ENCODE measurements at places on chromosomes 4 and X.

- H3K27ac ChIP-seq: peak overlapping the region; percentile 92
- no peaks in the 10 kb centered on the region for H3K27me3 ChIP-seq
- H3K4me1 ChIP-seq: peaks cover 21% of the 10 kb centered on the region
- peak; percentile 69 for DNase-seq
These were observed 16.0 kb downstream of the UTP3 start for GRCh38 chr4:70704215-70704930.

GRCh38 chr4:47672696-47673095, 165.2 kb downstream of the CORIN start:
- no peak for DNase-seq
- H3K27me3 ChIP-seq: peaks cover 1% of the 10 kb centered on the region
- no peak overlapping the region for H3K27ac ChIP-seq
- H3K36me3 ChIP-seq: no peaks in the 10 kb centered on the region

GRCh38 chr4:76680952-76681351, 217.0 kb downstream of the SOWAHB start:
- H3K4me1 ChIP-seq: no peaks in the 10 kb centered on the region
- no peak for DNase-seq
- H3K4me3 ChIP-seq: no peak overlapping the region
- no peak overlapping the region for H3K27ac ChIP-seq
- peaks cover 27% of the 10 kb centered on the region for H3K27me3 ChIP-seq

- H3K27ac ChIP-seq: no peak overlapping the region
- no peak for DNase-seq
- no peaks in the 10 kb centered on the region for H3K36me3 ChIP-seq
- H3K4me1 ChIP-seq: no peaks in the 10 kb centered on the region
These were observed 158.3 kb upstream of the TAPT1 start for GRCh38 chr4:16384576-16384975.

GRCh38 chr4:14178421-14178820, 550.9 kb upstream of the BOD1L1 start:
- peak; percentile 3 for DNase-seq
- H3K4me1 ChIP-seq: peaks cover 22% of the 10 kb centered on the region
- no peaks in the 10 kb centered on the region for H3K27me3 ChIP-seq
- H3K36me3 ChIP-seq: no peaks in the 10 kb centered on the region
- no peak overlapping the region for H3K4me3 ChIP-seq

DNA sequence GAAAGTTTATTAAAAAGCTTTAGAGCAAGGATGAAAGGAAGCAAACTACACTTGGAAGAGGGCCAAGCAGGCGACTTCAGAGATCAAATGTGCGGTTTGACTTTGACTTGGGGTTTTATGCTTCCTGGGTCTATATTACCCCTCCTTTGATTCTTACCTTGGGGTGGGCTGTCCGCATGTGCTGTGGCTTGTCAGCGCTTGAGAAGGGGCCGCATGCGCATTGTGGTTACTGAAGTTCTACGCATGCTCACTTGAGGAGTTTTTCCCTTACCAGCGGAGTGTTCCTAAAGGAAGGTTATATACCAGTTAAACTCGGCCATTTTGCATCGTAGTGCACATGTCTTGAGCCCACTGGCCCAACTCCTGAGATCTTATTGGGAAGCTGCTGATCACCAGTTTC, 9.9 kb downstream of the ZNF157 start:
- peak overlapping the region; percentile 82 for H3K27ac ChIP-seq
- peak; percentile 78 for DNase-seq
- H3K27me3 ChIP-seq: no peaks in the 10 kb centered on the region

GRCh38 chr4:67714248-67714583, 13.3 kb upstream of the UBA6 start:
- peak; percentile 82 for DNase-seq
- H3K4me1 ChIP-seq: peaks cover 35% of the 10 kb centered on the region
- H3K27me3 ChIP-seq: no peaks in the 10 kb centered on the region
- H3K36me3 ChIP-seq: peaks cover 26% of the 10 kb centered on the region
- H3K4me3 ChIP-seq: peak overlapping the region; percentile 46

- DNase-seq: no peak
- no peak overlapping the region for H3K4me3 ChIP-seq
- H3K27me3 ChIP-seq: no peaks in the 10 kb centered on the region
- no peaks in the 10 kb centered on the region for H3K4me1 ChIP-seq
- H3K36me3 ChIP-seq: no peaks in the 10 kb centered on the region
These were observed 16.4 kb downstream of the FAT4 start for GRCh38 chr4:125331116-125331515.

DNA sequence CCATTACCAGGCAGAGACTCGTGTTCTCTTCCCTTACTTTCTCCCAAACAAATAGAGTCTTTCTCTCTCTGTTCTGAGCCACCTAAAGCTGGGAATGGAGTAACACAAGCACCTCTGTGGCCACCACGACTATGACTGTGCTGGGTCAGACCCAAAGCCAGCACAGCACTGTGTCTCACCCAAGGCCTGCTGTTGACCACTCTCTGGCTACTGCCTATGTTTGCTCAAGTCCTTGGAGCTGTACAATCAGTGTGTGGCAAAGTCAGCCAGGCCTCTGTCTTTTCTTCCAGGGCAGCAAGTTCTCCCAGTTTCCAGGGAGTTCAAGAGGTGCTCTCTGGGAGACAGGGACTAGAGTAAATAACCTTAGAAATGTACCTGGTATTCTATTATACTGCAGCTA, 239.4 kb downstream of the FAM47A start:
- H3K36me3 ChIP-seq: no peaks in the 10 kb centered on the region
- H3K4me1 ChIP-seq: no peaks in the 10 kb centered on the region
- no peaks in the 10 kb centered on the region for H3K27me3 ChIP-seq
- H3K4me3 ChIP-seq: no peak overlapping the region

- DNase-seq: no peak
- H3K36me3 ChIP-seq: no peaks in the 10 kb centered on the region
- H3K4me3 ChIP-seq: no peak overlapping the region
- no peaks in the 10 kb centered on the region for H3K27me3 ChIP-seq
These were observed 27.3 kb downstream of the CXorf58 start for GRCh38 chrX:23935106-23935505.

DNA sequence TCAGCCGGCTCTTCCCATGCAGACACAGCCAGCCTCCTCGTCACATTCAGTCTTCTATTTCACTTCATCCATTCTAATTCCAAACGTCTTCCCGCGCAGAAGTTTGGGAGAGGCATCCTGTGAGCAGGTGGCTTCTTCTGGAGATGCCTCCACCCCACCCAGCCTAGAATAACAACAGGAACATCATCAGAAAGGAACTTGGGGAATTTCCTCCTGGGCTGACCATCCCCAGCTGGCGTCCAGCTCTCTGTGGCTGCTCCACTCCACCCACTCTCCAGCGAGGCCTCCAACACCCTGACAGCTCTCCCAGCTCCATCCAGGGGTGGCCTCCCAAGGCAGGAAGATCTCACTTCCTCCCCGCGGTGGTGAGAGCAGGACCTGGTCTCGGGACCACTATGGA, 5.5 kb upstream of the C4orf50 start:
- DNase-seq: no peak
- H3K4me1 ChIP-seq: no peaks in the 10 kb centered on the region
- H3K27me3 ChIP-seq: peaks cover 6% of the 10 kb centered on the region
- no peak overlapping the region for H3K4me3 ChIP-seq
- no peak overlapping the region for H3K27ac ChIP-seq

GRCh38 chrX:127708155-127708554, 344.0 kb downstream of the ACTRT1 start:
- DNase-seq: no peak
- no peaks in the 10 kb centered on the region for H3K36me3 ChIP-seq
- H3K27me3 ChIP-seq: no peaks in the 10 kb centered on the region
- H3K27ac ChIP-seq: no peak overlapping the region

GRCh38 chr4:63393544-63393943, 1015.7 kb downstream of the TECRL start:
- no peak for DNase-seq
- no peak overlapping the region for H3K4me3 ChIP-seq
- H3K4me1 ChIP-seq: no peaks in the 10 kb centered on the region
- no peaks in the 10 kb centered on the region for H3K36me3 ChIP-seq
- H3K27ac ChIP-seq: no peak overlapping the region
- no peaks in the 10 kb centered on the region for H3K27me3 ChIP-seq

- H3K4me1 ChIP-seq: no peaks in the 10 kb centered on the region
- H3K27me3 ChIP-seq: peaks cover 39% of the 10 kb centered on the region
- no peaks in the 10 kb centered on the region for H3K36me3 ChIP-seq
- no peak overlapping the region for H3K4me3 ChIP-seq
These were observed 84.7 kb downstream of the DCTD start for GRCh38 chr4:182832352-182833120.

DNA sequence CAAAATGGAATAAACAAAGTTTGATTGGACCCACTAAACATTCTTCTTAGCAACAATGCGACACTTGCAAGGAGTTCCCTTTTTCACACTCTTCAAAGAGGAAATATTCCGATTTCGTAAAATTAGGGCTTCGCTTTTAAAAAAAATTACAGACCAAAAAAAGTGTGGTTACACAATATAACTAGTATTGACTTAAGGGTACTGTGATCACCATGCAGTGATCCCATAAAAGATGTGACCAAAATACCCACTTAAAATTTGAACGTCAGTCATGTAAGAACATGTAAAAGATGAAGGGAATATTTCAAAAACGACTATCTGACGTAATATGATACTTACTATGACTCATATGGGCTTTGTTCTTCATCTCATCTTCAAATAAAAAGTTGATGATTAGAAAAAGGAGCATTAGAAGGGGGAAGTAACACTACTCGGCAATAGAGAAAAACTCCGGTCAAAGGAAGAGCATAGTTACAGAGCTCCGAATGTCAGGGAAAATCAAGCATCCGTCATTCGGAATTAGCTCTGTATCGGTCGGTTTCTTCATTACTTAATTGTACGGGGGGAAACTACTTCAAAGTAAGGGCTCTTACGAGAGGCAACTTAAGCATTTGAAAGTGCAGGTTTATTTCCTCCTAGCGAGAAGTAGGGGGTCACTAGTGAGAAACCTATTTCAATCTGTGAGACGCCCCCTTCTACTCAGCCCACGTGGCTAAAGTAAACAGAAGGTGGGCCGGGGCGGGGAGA, 1.3 kb upstream of the TET2 start:
- peak overlapping the region; percentile 96 for H3K27ac ChIP-seq
- no peaks in the 10 kb centered on the region for H3K27me3 ChIP-seq
- peaks cover 33% of the 10 kb centered on the region for H3K4me1 ChIP-seq
- H3K36me3 ChIP-seq: peaks cover 18% of the 10 kb centered on the region

- peaks cover 25% of the 10 kb centered on the region for H3K27me3 ChIP-seq
- H3K4me3 ChIP-seq: peak within 1 kb of the TSS; percentile 54
- no peaks in the 10 kb centered on the region for H3K36me3 ChIP-seq
- H3K27ac ChIP-seq: no peak within 1 kb of the TSS
- peak; percentile 34 for DNase-seq
These were observed at the start of gene FGD1 for GRCh38 chrX:54495814-54496516. TSS of gene FGD1 (minus strand) at chrX:54496234. CDS start at chrX:54495432, 802 bp downstream.

- DNase-seq: no peak
- H3K36me3 ChIP-seq: peaks cover 12% of the 10 kb centered on the region
- no peak overlapping the region for H3K4me3 ChIP-seq
- no peak overlapping the region for H3K27ac ChIP-seq
- no peaks in the 10 kb centered on the region for H3K4me1 ChIP-seq
- H3K27me3 ChIP-seq: no peaks in the 10 kb centered on the region
These were observed 97.2 kb upstream of the STS start for GRCh38 chrX:7050271-7050670.

All from activated CD8-positive, alpha-beta T cell treated with anti-CD3 and anti-CD28 coated beads for 36 hours (primary cell).